ENCODE measurements at places on chromosomes 2 and 18.

DNA sequence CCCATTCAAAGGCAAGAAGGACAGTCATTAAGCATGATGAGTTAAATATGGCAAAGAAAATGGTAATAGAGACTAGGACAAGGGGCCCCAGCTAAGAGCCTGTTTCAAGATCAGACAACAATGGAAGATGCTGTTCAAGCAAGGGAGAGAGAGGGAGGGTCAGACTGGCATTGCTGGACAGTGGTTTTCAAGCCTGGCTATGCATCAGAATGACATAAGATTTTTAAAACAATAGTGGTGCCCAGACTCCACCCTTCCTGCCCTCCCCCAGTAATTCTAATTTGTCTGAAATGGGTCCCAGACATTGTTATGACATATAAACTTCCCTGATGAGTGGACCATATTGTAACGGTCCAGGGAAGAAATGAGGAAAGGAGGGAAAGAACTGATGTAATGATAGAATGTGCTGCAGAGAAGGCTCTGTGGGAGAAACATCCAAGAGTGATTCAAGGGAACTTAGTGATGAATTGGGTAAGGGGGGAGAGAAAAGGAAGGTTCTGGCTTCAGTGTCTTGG, 112.9 kb upstream of the TRIB2 start:
- peak; percentile 9 for DNase-seq

- DNase-seq = no peak
Measured at GRCh38 chr18:25072205-25072604, 279.8 kb downstream of the ZNF521 start.

DNA sequence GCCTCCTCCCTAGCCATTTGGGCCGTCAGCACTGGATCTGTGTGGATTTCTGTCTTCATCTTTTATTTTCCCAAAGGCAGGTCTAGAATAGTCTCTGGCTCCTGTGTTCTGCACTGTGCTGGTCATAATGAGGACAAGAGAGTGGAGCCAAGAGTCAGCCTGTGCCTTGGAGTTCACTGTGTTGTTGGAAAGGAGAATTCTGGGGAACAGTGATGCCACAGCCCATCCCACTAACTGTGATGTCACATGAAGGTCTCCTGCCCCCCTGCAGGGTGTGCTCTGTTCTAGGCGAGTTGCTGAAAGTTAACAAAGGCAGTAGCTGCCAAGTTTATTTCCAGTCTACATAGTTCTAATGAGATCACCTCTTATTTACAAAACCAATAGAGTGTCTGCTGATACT, 248.5 kb downstream of the TPGS2 start:
- peak; percentile 34 for DNase-seq

GRCh38 chr18:34049511-34049910, 175.2 kb downstream of the NOL4 start:
- DNase-seq = no peak

DNA sequence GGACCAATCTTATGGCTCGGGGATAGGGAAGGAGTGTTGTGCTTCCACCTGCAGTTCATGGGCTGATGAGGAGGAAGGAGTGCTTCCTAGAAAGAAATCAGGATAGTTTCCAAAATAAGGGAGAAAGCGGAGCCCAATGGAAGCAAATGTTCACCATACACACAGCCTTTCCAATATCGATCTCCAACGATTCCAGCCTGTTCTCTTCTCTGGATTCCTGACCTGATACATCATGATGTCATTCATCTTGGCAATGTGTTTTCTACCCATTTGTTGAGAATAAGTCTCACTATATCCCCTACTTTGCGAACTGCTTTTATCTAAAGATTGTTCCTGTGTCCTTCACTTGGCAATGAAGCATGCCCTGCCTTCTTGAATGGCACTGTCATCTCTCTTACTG, 205.3 kb upstream of the SIX2 start:
- no peak for DNase-seq

DNA sequence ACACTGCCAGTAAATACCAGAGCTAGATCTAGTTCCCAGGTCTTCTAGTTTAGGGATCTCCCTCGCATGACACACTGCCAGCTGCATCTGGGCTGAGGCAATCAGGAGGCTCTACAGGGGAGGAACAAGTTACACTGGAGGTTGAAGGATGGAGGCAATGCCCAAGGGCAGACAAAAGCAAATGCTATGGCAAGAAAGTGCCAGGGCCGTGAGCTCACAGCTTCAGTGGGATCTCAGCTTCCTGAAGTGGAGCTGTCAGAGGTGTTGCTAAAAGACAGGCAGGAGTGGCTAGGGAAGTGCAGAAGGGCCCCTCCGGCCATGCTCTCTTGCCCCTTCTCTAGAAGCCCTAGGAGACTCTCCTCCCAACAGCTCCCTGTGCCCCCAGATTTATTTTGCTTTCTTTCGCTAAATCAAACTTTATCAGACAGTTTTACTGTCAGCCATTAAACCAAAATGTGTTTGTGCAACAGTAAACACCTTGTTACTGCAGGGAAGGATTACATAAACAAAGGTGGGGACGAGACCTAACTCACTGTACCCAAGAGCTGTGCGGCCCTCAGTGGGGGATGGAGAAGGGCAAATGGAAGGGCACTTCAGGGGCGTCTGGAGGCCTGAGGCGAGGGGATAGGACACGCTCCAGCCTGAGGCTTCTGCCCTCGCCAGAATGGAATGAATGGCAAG, 39.4 kb upstream of the PKDCC start:
- DNase-seq = no peak

- DNase-seq = no peak
Measured at GRCh38 chr18:434410-434809, 66.1 kb downstream of the COLEC12 start.

DNA sequence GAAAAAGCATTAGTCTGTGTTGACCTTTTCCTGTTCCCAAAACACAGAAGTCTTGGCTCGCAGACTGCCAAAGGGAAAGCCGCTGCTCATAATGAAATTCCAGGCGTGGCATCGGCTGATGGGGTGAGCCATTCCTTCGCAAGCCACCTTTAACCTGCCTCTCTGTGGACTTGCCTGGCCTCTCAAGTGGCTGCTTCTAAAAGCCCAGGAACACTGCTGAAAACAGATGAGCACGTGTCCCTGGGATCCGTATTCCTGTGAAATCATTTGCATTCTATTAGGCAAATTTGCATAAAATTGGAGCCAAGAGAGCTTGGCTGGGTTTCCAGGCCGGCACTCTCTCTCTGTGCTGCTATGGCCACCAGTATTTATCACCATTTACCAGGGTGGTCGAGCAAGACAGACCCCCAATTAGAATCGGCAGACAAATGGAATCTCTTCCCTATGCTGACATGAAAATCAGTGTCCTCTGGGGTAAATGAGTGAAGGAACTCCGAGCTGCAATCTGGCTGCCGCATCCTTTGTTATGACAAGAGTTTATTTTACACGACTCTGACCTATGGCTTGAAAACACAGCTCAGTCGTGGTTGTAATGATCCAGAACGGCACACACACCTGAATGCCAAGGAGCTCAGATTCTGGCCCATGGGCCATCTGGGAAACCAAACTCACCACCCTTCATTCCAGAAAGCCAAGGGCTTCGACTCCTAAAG, 21.7 kb downstream of the BCL2 start:
- DNase-seq = peak; percentile 81

DNA sequence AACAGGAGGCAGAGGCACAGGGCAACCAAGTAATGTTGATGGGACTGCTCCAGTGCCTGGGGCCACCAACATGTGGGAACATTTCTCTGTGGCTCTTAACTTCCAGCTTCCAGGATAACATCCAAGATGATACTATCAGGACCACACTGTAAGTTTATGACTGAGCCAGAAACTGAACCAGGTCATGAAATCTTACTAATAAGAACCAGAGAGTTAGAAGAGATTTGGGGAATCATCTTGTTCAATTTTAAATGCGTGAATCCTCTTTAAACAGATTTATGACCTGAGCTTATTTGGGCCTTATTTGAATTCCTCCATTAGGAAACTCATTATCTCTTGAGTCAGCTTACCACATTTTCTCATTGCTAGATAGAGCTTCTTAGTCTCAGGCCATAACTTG, 45.0 kb downstream of the MAP2 start:
- no peak for DNase-seq

DNA sequence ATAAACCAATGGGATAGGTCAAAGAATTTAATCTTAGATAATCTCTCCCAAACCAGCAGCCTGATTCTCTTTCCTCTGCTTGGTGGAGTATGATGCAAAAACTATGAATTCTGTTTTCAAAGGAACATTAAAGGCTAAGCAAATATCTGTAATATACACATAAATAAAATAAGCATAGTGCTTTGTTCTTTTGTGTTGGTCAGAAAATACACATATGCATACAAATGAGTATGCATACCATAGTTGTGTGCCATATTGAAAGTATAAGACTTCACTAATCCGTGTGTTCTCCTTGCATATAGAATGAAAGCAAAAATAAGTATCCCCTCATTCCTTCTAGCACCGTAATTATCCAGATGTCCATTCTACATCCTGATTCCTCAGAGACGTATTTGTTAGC, 1949.7 kb upstream of the CELF4 start:
- no peak for DNase-seq

DNA sequence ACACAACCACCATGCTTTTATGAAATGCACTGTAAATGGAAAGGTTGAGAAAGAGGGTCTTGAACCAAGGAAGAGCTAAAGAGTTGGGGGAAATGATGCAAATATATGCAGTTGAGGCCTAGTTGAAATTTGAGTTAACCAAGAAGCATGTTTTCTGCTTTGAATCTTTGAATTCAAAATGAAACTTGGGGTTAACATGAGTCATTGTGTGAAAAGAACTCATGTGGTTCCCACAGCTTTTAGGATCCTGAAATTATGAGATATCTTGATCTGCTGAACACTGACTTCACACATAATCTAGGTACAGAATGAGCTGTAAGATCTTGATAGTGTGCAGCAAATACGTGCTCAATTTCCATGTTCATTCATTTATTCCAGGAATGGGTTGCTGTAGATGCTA, 422.9 kb upstream of the TRIB2 start:
- DNase-seq = no peak

GRCh38 chr2:17375262-17375661, 143.0 kb downstream of the RAD51AP2 start:
- peak; percentile 19 for DNase-seq

GRCh38 chr2:9697909-9698308, 67.1 kb upstream of the YWHAQ start:
- no peak for DNase-seq

GRCh38 chr2:24592441-24593100, 101.5 kb downstream of the NCOA1 start:
- DNase-seq = no peak
